ENCODE measurements at places on chromosomes 5 and 9.
A peak's percentile ranks its signal among the peaks of the same experiment; 100 is the strongest.

DNA sequence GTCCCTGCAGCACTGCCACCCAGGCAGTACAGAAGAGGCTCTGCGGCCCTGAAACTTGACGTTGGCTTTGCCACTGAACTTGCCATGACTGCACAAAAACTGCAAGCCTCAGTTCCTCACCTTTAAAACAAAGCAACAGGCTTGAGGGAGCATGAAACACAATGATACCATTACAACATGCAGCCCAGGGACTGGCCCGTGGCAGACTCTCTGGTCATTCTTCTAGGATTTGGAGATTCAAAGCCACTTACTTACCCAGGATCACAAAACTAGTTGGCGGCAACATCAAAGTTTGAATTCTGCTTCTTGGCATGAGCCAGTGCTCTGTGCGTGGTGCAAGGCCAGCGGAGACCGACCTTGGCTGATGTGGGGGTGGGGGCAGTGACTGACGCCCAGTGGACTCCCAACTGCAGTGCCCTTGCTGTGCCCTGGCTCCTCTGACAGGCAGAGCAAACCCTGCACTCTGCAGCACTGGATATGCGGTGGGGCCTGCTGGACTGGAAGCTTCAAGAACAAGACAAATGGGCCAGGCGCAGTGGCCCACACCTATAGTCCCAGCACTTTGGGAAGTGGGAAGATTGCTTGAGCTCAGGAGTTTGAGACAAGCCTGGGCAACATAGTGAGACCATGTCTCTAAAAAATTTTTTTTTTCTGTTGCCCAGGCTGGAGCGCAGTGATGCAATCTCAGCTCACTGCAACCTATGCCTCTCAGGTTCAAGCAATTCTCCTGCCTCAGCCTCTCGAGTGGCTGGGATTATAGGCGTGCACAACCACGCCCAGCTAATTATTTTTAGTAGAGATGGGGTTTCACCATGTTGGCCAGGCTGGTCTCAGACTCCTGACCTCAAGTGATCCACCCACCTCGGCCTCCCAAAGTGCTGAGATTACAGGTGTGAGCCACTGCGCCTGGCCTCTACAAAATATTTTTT, 18.9 kb downstream of the SQSTM1 start:
- DNase-seq, result no peak

GRCh38 chr9:70406434-70406862, 8.0 kb downstream of the KLF9 start:
- no peak for DNase-seq

- DNase-seq, result no peak
Measured at GRCh38 chr5:155091768-155092717, 78.5 kb downstream of the KIF4B start.

DNA sequence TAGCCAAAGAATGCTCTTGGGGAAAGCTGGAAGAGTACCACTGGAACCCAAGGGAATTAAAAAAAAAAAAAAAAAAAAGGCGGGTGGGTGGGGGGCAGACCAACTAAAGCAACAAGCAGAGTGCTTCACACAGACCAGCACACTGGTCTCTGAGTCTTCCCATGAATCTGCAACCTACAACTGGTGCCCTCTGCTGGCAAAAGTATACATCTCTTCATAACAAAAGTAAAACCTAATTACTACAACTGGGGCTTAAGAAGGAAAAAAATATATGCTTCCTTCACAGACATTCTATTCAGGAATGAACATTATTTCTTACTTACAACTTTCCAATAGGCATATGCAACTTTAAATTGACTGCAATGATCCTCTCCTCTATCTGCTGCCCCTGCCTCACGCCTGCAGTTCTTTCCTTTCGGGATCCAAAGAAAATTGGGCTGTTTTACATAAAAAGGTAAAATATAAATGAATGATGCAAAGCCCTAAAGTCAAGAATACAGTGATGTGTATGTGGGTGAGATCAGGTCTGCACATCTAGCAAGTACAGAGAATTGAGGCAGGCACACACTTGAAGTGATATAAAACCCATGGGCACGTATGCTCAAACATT, 7.2 kb upstream of the KLHL3 start:
- DNase-seq, result peak; percentile 52
